ENCODE measurements at places on chromosomes 16 and 17. TPM values are rescaled to one million over a fixed set of nuclear protein-coding genes. Genes with fewer than 3 reads are reported as not detected.

GRCh38 chr17:10316801-10317542, 55.8 kb downstream of the MYH13 start:
- DNase-seq: no peak

Gene MT1H
- polyA plus RNA-seq: not detected

DNA sequence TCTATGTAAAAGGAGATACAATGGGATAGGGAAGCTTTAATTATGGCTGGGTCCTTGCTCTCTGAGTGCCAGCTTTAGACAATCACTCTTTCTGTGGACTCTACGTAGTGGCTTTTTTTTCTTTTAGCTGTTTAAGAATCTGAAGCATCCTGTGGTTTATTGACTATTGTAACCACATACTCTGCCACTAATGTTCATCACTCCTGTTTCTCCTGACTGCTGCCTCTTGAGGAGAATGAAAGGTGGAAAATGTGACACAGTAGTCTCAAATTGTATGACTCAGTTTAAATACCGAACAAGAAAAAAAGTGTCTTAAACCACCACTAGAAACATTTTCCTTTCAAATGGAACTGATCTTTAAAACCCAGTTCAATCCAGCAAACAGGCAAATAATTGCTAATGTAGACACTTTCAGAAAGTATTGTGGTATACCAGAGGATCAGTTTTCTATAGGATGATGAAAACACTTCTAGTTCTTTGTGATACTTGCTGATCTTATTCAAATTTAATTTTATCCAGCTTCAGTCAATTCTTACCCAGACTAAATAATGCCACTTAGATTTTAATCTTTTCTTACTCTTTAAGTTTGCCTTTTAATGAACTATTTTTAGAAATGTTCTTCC, 302.7 kb upstream of the PMFBP1 start:
- peak; percentile 85 for DNase-seq

- no peak for DNase-seq
Observed at GRCh38 chr16:60611844-60612243, 1424.4 kb downstream of the CDH8 start.

DNA sequence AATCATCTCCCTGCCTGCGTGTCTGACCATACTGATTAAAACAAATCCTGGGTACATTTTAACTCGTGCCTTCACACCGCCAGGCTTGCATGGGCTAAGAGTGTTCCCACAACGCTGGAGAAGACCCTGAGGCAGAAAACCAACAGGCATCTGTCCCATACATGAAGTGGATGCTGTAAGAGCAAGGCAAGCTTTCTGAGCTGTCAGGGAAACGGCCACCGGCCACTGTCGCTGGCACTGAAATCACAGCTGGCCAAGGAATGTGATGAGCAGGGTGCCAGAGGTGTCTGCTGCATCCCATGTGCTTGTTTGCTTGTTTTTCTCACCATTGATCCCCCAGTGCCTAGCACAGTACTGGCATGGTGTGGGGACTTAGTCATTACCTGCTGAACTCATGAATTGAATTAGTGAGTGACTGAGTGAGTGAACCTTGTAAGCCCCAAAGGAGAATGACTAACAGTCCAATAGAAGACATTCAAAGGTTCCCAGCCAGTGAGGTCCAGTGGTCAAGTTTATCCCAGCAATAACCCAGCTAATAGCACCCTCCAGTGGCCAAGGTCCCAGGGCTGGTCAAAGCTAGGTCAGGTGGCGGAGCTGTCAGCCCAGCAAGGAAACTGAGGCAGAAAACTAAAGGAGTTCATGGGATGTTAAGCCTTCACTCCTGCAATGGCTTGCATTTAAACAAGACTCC, 92.7 kb upstream of the CDH5 start:
- DNase-seq: peak; percentile 36

DNA sequence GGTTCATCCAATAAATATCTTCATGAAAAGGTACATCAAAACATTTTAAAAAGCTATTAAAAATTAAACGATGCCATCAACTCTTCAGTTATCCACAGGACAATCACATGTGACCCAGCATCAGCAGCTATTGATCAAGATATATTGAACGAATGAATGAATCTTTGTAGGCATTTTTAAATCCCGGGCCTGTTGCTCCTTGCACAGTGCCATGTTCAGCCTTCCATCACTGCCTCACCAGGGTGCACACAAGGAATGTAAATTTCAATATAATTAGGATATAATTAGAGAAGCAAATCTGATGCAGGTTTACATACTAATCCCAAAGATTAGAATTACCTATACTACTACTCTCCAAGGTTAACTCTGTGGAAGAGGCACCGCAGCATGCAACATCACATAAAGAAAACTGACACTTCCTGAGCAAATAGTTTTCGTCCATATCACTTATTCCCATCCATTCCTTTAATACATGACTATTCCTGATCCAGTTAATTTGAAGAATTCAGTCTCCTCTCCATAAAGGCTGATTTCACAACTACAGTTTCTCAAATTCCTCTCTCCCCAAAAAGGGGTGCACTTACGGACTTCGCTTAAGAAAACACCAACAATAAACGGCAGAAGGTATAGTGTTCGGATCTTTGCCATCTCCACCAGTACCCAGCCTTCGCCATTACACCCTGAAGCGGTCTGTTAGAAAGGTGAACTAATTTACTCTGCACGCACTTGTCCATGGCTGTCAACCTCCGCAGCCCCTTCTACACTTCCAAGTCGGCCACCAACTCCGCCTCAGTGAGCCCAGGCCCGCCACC, 938 bp downstream of the NCOR1 start:
- DNase-seq: peak; percentile 41

DNA sequence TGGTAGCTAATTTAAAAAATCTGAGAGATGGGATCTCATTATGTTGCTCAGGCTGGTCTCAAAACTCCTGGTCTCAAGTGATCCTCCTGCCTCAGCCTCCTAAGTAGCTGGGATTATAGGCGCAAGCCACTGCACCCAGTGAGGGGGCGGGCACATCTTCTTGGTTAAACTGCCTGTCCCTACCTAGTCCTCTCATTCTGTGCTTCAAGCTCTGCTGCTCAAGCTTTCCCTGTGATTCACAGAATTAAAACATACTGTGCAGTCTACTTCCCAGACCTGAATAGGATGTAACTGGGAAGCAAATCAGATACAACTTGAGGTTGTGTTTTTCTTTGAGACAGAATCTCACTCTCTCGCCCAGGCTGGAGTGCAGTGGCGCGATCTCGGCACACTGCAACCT, 2.3 kb downstream of the MRPL38 start:
- DNase-seq: no peak

Gene SEC14L5
- 0.03 TPM for polyA plus RNA-seq

- no peak for DNase-seq
Observed at GRCh38 chr16:78368121-78369102, 269.0 kb downstream of the WWOX start.

DNA sequence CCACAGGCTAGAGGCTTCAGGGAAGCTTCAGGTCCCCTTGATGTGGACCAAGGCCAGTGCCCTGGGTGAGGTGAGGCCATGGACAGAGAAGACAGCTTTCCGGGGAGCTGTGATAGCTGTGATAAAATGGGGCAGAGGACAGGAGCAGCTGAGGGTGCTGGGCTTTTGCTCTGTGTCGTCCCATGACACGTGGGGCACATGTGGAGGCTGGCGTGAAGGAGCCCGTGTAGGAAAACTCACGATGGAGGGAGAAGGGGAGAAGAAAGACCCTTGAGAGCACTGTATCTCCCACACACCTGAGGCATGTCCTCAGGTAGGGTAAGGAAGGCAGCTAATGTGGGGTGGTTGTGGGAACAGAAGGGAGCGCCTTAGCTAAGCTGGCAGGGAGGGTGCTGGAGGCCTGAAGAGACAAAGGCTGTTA, 21.3 kb downstream of the B9D1 start:
- DNase-seq: no peak

DNA sequence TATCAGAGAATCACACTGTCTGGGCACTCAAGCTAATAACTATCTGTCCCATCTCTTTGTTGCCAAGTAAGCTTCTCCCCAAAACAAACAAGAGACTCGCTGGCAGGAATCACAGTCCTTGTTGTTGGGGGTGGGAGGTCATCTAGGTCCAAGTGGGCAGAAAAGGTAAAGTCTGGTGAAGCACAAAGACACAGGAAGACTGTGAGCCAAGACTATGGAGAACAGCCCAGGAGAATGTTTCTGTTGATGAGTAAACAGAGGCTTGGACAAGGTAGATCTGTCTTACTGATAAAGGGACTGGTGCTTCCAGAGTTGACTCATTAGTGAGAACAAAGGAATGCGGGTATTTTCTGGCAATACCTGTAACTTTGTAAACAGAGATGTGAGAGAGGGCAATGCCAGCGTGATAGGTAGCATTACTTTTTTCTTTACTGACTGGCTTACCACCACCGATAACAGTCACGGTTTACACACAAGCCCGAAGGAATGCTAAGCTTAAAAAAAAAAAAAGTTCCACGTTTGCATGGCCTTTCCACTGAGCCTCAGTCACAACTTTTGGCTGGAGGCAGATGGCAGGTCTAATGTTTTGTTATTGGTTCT, 11.5 kb upstream of the MMD start:
- DNase-seq: peak; percentile 97

GRCh38 chr16:88691924-88692560, 5.7 kb upstream of the SNAI3 start:
- no peak for DNase-seq

Gene SBK1
- polyA plus RNA-seq: 0.08 TPM

- no peak for DNase-seq
Observed at GRCh38 chr16:56748191-56748590, 18.3 kb downstream of the NUP93 start.

Gene PIPOX
- polyA plus RNA-seq: 0.11 TPM

All from mammary epithelial cell (primary cell).